Activated CD8-positive, alpha-beta memory T cell treated with anti-CD3 and anti-CD28 coated beads for 4 hours (primary cell): ENCODE measurements at places on chromosomes 12 and 14.

DNA sequence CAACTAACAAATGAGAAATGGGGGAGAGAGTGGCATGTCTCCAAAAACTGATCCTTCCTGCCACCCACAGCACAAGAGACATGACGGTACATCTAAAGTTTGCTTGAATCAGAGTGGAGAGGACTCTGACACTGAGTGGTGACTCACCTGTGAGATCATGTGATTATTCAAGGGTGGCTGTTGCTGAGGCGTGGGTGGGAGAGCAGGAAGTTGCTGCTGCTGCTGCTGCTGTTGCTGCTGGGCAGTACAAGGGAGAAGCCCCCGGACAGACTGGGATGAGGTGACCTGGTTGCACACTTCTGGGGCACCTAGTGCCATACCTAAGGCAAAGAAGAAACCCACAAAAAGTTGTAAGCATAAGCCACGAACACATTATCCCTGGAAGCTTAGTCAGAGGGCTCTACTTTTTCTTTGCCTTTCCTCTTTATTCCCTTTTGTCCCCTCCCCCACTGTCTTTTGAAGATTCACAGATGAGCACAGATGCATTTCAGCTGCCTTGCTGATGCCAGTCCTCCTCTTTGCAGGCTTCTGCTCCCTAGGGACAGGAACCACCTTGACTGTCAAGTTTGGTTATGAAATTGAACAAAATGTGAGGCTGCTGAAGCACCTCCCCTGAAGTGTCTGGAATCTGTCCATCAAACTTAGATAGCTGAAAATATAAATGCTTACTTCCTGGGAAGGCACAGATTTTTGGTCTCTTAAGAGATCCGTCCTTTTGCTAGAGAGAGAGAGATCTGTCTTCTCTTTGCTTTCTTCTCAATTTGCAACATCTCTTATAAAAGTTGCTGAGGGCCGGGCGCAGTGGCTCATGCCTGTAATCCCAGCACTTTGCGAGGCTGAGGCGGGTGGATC, 29.4 kb upstream of the STAC3 start:
- DNase-seq = peak; percentile 71

GRCh38 chr12:25155022-25155576, 39.9 kb downstream of the DNAI7 start:
- no peak for DNase-seq

- DNase-seq = no peak
These were observed 164.9 kb upstream of the BMP4 start for GRCh38 chr14:54121466-54122027.

GRCh38 chr12:23236066-23236780, 611.3 kb downstream of the ETNK1 start:
- no peak for DNase-seq

DNA sequence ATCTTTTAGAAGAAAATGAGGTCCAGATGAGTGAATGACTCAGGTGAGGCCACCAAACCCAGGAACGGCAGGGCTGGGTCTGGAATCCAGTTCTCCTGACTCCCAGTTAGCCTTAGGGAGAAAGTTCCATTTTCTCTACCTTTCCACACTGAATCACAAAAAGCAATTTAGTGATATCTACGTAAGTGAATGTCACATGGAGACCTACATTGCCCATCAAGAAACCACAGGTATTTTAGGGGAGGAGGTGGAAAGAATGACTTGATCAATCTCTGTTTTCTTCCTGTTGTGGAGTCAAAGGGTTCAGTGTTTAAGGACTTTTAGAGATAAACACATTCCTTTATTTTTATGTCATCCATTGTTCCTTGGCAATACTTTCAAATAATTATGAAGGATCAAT, 106.9 kb upstream of the PTPRB start:
- DNase-seq = no peak

DNA sequence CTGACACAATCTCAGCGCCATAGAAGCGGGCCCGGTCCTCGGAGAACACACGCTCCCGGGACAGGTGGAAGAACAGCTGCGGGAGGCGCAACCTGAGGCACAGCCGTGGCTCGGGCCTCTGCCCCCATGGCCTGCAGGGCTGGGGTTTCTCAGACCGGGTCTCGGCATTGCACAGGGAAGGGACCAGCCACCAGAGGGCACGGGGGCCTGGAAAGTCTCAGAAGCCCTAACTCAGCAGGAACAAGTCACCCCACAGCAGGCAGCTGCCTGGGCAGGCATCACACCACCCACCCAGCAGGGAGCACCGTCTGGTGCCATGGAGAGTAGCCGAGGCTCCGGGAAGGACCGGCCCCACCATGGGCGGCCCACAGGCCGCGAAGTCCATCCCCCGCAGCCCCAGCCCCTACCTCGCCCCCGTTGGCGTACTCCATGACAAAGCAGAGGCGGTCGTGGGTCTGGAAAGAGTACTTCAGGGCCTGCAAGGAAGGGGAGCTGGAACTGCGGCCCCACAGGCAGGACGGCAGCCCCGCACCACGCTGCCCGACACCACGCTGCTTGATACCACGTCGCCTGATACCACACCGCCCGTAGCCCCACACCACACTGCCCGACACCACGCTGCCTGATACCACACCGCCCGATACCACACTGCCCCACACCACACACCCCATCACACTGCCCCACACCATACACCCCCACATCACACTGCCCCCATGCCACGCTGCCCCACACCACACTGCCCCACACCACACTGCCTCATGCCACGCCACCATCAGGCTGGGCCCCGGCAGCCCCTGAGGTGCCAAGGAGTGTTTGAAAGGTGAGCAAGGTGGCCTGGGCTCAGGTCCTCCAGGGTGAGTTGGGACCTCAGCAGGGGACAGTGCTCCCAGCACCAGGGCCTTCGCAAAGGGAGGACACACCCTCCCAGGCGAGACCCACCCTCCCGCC, 20.8 kb downstream of the SIVA1 start:
- DNase-seq = no peak

- DNase-seq = no peak
These were observed 24.9 kb downstream of the TCTN1 start for GRCh38 chr12:110638796-110639195.

DNA sequence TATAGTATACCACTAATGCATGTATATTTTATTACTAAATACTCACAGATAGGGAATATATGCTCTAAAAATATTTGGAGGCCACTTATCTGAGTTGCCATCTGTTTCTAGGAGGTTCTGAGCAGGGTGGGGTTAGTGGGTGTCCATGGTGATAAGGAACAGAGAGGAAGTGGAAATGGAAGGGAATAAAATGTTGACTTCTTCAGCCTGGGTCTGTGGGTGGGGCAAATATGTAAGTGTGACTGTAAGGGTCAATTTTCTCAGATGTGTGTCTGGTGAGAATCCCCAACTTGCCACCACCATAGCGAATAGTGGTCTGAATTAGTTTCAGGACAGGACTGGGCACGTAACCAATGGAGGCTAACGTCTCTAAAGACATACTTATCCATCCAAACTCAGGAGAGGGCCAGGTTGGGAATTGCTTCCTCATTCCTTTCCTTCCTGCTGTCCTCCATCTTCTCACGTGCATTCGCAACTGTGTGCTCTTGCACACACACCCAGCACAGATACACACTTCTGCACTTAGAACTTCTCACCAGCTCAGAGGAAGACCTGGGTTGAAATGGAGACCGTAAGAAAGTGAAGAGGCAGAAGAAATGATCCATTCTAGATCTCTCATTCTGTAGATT, 54.2 kb upstream of the GZMB start:
- no peak for DNase-seq

DNA sequence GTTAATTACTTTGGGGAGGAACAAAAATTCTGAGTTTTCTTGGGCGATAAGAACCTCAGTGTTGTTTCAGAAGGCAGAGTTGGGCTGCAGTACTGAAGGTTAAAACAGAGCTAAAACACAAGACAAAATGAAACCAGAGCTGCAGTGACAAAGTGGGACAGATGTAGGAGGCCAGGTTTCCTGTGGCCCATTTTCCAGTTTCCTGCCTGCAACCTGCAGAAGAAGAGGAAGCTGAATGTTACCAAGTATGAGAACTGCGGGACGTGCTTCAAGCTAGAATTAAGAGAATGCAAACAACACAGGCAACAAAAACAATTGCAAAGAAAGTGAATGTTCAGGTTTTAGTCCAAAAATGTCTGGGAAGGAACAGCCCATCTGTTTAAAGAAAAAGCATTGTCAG, 17.8 kb downstream of the ELK3 start:
- DNase-seq = no peak
